ENCODE measurements at places on chromosomes 7 and 10.

DNA sequence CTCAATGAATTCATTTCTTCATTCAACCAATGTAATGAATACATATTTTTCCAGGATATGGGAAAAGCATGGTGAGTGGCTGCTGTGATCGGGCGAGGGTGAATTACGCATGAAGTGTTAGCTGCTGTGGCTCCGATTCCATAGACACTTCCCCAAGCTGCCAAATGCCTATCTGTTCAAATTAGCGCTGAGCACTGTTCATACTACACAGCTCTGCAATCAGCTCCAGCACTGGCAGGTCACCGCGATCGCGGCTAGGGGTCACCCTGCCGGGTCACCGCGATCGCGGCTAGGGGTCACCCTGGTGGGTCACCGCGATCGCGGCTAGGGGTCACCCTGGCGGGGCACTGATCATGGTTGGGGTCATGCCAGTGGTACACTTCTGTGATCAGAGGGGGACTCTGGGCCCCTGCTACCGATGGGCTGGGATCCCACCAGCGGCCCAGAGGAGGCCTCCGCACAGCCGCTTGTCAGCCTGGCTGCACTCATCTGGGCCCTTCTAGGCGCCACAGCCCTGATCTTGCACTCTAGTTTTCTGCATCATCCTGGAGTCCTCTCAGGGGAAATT lies 49.3 kb downstream of the JAKMIP3 start:
- DNase-seq = no peak

DNA sequence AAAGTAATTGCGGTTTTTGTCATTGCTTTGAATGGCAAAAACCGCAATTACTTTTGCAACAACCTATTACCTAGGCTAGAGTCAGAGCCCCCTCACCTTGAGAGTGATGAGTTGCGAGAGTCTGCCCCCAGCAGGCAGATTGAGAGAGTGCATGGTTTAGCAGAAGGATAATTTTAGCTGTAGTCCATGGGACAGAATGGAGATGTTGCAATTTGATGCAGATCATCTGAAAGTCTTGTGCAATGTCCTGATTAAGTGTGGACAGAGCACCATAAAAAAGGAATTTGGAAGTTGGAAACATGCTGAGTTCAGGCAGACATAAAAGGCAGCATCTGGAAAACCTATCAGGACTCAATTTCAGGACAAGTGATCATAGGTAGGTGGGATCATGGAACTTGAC lies 48.7 kb downstream of the GPR141 start:
- no peak for DNase-seq

- no peak for DNase-seq
These were observed 9.9 kb downstream of the TTYH3 start for GRCh38 chr7:2641406-2642393.

DNA sequence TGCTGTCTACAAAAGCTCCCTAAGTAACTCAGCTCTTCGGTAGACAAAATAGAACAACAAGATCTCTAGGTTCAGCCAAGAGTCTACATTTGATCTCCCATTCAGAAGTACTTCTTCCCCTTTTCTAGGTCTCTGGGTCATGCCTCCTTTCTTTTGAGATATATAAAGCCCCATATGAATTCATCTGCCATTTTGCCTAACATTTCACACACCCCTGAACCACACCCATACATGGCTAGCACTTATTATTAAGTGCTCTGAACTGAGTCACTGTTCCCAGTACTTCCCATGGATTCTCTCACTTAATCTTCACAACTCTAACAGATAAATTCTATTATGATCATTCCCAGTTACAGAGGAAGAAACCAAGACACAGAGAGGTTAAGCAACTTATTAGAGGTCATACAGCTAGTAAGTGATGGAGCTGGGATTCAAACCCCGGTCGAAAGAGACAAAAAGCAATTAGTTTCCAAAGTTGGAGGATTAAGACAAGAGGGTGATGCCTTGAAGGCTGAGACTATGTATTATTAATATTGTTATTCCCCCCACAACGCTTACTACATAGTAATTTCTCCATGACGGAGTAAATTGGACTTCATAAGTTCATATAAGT lies 17.3 kb downstream of the MYOF start:
- no peak for DNase-seq

- no peak for DNase-seq
These were observed 102.2 kb upstream of the NANOS1 start for GRCh38 chr10:118927321-118927720.

DNA sequence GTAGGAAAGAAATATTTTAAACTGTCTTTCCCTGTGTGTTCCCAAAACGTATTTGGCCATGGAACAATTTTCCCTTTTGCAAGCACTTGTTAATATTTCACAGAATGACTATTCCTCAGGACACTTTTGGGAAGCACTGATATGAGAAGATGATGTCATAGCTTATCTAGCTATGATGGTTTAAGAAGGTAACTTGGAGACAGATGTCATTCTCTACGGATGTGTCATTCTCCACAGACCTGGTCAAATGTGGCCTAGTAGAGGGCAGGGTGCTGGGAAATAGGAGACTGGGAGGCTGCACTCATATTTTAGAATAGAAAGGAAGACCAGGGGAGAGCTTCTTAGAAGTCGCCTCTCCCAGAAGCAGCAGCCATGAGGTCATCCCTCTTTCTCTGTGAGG lies 220.7 kb upstream of the GLI3 start:
- no peak for DNase-seq

- DNase-seq = no peak
These were observed 77.3 kb downstream of the JMJD1C start for GRCh38 chr10:63388421-63389031.

DNA sequence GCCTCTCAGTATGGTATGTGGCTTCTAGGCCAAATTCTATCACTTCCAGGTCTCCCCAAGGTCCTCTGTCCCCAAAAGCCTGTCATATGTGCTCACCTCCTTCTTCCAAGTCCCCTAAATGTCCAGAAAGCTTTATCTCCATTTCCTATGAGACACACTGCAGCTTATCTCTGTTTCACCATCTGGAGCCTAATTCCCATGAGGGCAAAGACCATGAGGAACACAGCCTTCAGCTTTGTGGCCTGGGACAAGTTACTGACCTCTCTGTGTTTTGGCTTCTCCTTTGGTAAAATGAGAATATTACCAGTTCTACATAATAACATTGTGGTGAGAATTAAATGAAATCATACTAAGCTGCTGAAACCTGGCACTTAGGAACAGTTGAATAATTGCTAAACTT lies 19.2 kb downstream of the ST8SIA6 start:
- no peak for DNase-seq

DNA sequence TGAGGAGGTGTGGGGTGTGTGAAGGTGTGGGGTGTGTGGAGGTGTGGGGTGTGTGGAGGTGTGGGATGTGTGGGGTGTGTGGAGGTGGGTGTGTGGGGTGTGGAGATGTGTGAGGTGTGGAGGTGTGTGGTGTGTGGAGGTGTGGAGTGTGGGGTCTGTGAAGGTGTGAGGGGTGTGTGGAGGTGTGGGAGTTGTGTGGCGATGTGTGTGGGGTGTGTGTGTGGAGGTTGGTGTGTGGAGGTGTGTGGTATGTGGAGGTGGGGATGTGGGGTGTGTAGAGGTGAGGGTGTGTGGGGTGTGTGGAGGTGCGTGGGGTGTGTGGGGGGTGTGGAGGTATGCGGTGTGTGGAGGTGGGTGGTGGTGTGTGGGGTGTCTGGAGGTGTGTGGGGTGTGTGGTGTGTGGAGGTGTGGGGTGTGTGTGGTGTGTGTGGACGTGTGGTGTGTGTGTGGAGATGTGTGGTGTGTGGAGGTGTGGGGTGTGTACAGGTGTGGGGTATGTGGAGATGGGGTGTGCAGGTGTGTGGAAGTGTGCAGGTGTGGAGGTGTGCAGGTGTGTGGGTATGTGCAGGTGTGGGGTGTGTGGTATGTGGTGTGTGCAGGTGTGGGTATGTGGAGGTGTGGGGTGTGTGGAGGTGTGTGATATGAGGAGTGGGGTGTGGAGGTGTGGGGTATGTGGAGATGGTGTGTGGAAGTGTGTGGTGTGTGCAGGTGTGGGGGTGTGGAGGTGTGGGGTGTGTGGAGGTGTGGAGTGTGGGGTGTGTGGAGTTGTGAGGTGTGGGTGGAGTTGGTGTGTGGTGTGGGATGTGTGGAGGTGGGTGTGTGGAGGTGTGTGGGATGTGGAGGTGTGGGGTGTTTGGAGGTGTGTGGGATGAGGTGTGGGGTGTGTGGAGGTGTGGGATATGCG lies 34.5 kb downstream of the SPDYE17 start:
- no peak for DNase-seq

DNA sequence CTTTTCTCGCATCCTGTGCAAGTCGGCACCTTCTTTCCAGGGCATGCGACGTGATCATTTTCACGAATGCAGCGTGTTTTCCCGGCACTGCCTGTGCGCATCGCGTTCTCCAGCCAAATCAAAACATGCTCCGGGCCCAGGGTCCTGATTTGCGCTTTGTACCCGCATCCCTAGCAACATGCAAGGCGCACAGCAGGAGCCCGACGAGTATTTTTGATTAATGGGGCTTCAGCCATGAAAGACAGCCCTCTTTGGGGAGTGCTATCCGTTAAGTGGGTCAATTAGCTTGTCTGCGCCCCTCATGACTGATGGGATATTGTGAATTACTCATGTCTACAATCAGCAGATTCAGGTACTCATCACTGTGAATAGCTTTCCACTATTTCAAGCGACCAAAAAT lies 243.3 kb upstream of the RNF32 start:
- no peak for DNase-seq

GRCh38 chr10:59585046-59585700 lies 124.5 kb downstream of the SLC16A9 start:
- no peak for DNase-seq

DNA sequence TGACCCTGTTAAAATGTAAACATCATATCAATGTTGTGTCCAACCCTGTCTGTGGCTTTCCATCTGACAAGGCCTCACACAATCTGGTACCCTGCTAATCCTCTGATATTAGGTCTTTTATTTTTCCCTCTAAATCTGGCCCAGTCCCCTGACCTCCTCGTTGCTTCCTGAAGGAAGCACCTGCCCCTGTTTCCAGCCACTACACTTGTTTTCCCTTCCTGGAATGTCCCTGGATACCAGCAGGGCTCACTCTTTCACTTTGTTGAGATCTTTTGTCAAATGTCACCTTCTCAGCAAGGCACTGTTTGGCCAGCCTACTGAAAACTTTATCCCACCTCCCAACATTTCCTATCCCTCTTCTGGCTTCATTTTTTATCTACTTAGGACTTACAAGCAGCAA lies 2.1 kb downstream of the SAMD9L start:
- DNase-seq = no peak

DNA sequence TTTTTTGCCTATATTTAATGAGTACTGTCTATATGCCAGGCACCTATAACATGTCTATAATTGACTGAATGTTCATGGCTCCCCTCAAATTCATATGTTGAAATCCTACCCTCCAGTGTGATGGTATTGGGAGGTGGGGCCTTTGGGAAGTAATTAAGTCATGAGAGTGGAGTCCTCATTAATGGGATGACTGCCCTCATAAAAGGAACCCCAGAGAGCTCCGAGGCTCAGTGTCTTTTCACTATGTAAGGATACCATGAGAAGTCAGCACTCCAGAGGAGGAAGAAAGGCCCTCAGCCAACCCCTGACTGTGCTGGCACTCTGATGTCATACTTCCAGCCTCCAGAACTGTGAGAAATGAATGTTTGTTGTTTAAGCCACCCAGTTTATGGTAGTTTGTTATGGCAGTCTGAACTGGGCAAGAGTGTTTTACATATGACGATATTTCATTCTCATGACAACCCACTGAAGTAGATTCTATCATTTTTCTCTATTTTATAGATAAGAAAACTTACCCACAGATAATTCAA lies 61.1 kb upstream of the PCGF5 start:
- DNase-seq = no peak

- DNase-seq = no peak
These were observed 216.4 kb downstream of the ELFN1 start for GRCh38 chr7:1886361-1887064.

DNA sequence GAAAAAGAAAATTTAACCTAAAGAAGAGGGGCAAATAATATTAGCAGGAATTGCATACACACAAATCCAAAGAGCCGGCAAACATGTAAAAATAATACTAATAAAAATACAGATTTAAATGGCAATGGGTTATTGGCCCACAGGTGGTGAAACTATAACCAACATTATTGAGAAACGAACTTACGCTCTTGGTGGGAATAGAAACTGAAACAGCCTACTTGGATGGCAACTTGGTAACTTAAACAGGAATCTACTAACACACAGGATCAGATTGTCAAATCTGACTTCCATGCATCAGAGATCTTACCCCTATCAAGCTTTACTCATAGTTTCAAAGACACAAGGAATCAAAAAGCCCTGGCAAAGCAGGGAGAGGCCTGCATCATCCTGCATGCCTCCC lies 66.5 kb downstream of the ANLN start:
- DNase-seq = no peak

- DNase-seq = no peak
These were observed 100.9 kb upstream of the PDLIM1 start for GRCh38 chr10:95391581-95392216.

GRCh38 chr10:47288236-47288635 lies 11.8 kb upstream of the GDF10 start:
- DNase-seq = no peak
